ENCODE measurements at places on chromosomes 2 and 18. TPM values are rescaled to one million over a fixed set of nuclear protein-coding genes. Genes with fewer than 3 reads are reported as not detected.

- no peak overlapping the region for H3K27ac ChIP-seq
- H3K27me3 ChIP-seq: no peaks in the 10 kb centered on the region
- no peaks in the 10 kb centered on the region for H3K4me1 ChIP-seq
- DNase-seq: no peak
- no peak overlapping the region for H3K4me3 ChIP-seq
- H3K36me3 ChIP-seq: no peaks in the 10 kb centered on the region
Observed at GRCh38 chr2:8073916-8074315, 607.9 kb upstream of the ID2 start.

GRCh38 chr18:40380686-40381439 lies 1574.2 kb upstream of the PIK3C3 start:
- no peak for DNase-seq
- no peaks in the 10 kb centered on the region for H3K36me3 ChIP-seq
- no peaks in the 10 kb centered on the region for H3K27me3 ChIP-seq
- H3K27ac ChIP-seq: no peak overlapping the region
- no peaks in the 10 kb centered on the region for H3K4me1 ChIP-seq
- H3K4me3 ChIP-seq: no peak overlapping the region

The LHCGR gene
- not detected for total RNA-seq

GRCh38 chr2:120341977-120342376 lies 4.0 kb upstream of the INHBB start:
- H3K4me1 ChIP-seq: no peaks in the 10 kb centered on the region
- no peak overlapping the region for H3K27ac ChIP-seq
- no peak overlapping the region for H3K4me3 ChIP-seq
- H3K27me3 ChIP-seq: peaks cover 28% of the 10 kb centered on the region
- DNase-seq: no peak

DNA sequence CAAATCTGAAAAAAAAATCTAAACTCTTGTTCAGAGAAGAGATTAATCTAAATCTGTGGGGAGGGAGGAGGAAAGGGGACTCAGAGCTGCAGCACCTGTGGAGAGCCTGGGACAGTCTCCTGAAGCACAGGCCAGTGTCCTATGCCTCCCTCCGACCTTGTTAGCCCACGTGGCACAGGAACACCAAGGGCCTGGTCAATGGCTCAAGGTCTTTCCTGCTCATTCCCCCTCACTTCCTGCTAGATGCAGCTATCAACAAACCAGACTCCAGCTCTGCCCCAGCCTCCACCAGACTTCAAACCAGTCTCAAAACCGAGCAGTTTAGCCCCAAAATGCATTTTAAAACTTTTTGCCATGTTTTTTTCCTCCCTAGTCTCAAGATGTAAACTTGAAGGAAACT lies 20.1 kb upstream of the SULT1C3 start:
- no peak for DNase-seq
- H3K27me3 ChIP-seq: no peaks in the 10 kb centered on the region
- H3K4me3 ChIP-seq: no peak overlapping the region
- H3K4me1 ChIP-seq: peaks cover 5% of the 10 kb centered on the region
- H3K36me3 ChIP-seq: no peaks in the 10 kb centered on the region

The GALNT5 gene
- total RNA-seq: 0.47 TPM

- H3K36me3 ChIP-seq: no peaks in the 10 kb centered on the region
- H3K4me3 ChIP-seq: no peak overlapping the region
- no peaks in the 10 kb centered on the region for H3K27me3 ChIP-seq
- DNase-seq: no peak
- H3K27ac ChIP-seq: no peak overlapping the region
Observed at GRCh38 chr2:51859260-51859659, 827.3 kb upstream of the NRXN1 start.

- H3K4me3 ChIP-seq: no peak overlapping the region
- no peaks in the 10 kb centered on the region for H3K4me1 ChIP-seq
- H3K27me3 ChIP-seq: no peaks in the 10 kb centered on the region
Observed at GRCh38 chr18:732371-732770, 19.9 kb upstream of the ENOSF1 start.

DNA sequence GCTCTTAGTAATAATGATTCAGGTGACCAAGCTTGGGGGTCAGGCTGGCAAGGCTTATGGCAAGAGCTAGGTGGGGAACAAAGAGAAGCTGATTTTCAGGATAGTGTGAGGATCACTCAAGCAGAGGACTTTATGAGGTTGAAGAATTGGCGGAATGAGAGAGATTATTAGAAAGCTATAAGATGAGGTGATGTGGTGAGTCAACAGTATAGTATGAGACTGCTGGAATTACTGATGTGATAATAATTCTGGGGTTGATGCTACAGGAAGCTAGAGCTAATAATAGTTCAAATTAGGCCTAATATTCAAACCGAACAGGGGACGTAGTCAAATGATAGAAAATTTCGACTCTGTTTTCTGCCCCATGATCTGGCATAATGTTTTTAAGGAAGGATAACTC lies 2115.3 kb upstream of the PIK3C3 start:
- H3K27me3 ChIP-seq: no peaks in the 10 kb centered on the region
- peaks cover 5% of the 10 kb centered on the region for H3K4me1 ChIP-seq
- DNase-seq: no peak
- no peak overlapping the region for H3K27ac ChIP-seq
- no peaks in the 10 kb centered on the region for H3K36me3 ChIP-seq

The LCT gene
- not detected for total RNA-seq

Data from kidney (tissue), 22 donors.